Fibroblast of mammary gland (primary cell): ENCODE measurements at places on chromosomes 11 and 22.
A peak's percentile ranks its signal among the peaks of the same experiment; 100 is the strongest.

DNA sequence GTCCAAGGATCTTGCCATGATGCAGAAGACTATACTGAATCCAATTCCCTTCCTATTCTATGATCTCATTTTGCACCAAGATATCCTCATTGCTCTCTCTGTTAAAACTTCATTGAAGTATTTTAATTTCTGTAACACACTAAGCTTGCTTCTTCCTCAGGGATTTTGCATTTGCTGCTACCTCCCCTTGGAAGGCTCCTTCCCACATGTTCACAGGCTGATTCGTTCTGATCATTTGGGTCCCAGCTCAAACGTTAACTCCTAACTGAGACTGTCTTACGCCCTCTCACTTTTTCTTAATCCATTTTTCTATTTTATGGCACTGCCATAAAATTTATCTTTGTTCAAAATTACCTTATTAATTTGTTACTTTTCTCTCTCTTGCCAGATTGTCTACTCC lies 713.0 kb upstream of the LRRC4C start:
- no peak for DNase-seq

- DNase-seq: peak; percentile 78
Measured at GRCh38 chr22:36194971-36195370, 6.6 kb downstream of the APOL4 start.

DNA sequence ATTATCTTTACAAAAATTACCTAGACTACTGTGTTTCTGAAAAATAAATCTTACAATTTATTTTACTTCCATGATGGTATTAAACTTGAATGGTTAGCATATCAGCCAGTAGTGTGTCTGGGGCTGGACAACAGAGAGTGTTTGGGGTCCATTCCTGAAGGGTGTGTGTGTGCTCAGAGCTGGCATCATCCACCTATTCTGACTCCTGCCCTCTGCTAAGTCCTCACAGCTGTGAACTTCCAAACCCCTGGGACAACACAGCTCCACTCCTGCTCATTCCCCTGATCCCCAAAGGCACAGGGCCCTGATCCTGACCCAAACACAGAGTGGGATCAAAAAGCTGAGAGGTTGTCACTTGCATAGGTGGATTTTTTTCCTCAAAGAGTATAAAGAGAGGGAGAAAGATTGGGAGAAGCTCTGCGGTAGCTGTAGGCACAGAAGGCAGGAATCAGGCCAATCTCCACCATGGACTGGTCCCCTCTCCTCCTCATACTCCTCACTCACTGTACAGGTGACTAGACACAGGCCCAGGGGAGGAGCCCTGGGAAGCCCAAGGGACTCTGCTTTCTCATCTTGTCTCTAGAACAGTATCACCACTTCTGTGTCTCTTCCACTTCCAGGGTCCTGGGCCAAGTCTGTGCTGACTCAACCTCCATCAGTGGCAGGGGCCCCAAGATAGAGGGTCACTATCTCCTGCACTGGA lies 55.7 kb upstream of the TOP3B start:
- DNase-seq: no peak

DNA sequence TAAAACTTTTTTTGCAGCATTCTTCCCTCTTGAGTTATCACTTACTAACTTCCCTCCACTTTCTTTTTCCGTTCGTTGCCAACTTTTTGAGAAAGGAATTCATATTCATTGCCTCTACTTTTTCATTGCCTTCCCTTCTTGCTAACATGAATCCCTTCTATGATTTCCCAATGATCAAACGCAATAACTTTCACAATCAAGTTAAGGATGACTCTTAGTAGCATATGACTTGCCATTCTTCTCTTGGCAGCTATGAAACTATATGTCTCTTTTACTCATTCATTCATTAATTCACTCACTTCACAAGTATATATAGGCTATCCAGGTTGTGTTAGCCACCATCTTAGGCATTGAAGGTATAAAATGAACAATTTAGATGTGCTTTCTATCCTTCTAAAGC lies 16.6 kb upstream of the ARHGAP20 start:
- peak; percentile 84 for DNase-seq

DNA sequence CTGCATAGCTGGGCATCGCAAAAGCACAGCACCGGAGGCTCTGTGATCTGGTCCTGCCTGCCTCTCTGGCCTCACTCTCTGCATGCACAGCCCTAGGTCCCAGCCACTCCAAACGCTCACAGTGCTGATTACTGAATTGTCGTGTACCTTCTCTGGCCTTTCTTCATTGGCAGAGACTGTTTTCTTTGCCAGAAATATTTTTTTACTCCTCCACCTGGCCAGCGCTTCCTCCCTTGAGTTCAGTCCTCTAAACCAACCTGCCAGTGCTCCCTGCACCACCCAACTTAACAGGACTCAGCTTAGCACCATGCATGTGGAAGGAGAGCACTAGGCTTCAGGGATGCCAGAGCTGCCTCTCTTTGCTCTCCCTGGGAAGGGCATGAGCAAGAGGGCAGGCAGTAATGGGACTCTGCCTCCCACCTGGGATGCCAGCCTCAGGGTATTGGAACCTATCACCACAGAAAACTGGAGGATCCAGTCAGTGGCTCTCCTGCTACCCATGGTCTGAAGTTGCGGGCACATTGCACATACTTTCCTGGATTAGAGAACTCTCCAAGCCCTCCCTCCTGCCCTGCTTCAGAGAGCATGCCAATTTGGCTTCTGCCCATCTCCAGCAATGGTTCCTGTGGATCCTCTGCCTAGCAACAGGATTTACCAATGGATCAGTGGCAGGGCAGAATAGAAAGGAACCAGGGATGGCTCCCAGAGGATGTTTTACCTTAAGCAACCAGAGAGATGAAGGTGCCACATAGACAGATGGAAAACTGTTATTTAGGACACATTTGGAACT lies 37.0 kb upstream of the GNAZ start:
- DNase-seq: no peak

GRCh38 chr11:43515090-43515489 lies 156.4 kb downstream of the TTC17 start:
- DNase-seq: no peak

DNA sequence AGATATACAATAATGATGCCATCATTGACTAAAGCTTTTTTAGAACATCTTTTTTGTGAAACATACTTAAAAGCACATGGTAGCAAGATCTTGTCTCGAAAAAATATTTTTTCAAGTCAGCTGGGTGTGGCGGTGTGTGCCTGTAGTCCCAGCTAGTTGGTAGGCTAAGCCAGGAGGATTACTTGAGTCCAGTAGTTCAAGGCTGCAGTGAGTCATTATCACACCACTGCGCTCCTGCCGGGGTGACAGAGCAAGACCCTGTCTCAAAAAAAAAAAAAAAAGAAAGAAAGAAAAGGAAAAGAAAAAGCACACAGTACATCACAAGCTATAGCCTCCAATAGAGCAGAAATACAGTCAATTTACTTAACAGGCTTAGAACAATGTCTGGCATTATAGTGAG lies 37.0 kb downstream of the ENTHD1 start:
- no peak for DNase-seq

- no peak for DNase-seq
Measured at GRCh38 chr11:72627594-72628281, 46.5 kb downstream of the PDE2A start.

GRCh38 chr11:1471736-1472135 lies 14.8 kb downstream of the MOB2 start:
- no peak for DNase-seq

- DNase-seq: no peak
Measured at GRCh38 chr11:99535819-99536218, 515.1 kb downstream of the CNTN5 start.

- DNase-seq: no peak
Measured at GRCh38 chr22:46139895-46140350, 10.4 kb upstream of the PPARA start.

GRCh38 chr11:45930031-45930794 lies 7.8 kb downstream of the LARGE2 start:
- no peak for DNase-seq

- peak; percentile 37 for DNase-seq
Measured at GRCh38 chr11:104134745-104135144, 29.2 kb downstream of the PDGFD start.

DNA sequence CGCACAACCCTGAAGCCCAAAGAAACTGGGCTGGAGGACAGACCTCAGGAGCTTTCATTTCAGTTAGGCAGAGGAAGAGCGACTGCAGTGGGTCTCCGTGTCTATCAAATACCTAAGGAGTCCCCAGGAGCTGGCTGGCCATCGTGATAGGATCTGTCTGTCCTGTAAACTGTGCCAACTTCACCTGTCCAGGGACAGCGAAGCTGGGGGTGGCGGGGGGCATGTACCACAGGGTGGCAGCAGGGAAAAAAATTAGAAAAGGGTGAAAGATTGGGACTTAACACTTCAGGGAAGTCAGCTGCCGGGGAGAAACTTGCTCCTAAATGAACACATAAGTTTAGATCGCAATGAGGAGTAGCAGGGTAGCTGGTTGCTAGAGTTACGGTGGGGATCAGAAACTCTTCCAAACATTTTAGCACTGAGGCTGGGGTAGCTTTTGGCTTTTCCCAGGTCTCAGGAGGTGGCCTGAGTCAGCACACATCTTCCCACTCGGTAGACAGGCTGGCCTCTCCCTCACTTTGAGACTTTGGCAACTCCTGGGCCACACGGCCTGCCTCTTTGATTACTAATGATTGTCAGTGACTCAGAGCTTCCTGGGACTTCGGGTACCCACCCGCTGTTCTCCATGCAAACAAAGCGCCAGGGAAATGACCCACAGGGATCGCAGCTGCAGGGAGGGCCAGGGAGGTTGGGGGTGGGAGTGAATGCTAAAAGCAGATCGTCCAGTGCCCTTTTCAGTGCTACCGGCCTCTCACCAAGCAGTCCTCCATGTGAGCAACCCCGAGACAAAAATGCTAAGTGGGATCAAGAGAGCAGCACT lies 2.9 kb upstream of the MTFP1 start:
- peak; percentile 98 for DNase-seq

DNA sequence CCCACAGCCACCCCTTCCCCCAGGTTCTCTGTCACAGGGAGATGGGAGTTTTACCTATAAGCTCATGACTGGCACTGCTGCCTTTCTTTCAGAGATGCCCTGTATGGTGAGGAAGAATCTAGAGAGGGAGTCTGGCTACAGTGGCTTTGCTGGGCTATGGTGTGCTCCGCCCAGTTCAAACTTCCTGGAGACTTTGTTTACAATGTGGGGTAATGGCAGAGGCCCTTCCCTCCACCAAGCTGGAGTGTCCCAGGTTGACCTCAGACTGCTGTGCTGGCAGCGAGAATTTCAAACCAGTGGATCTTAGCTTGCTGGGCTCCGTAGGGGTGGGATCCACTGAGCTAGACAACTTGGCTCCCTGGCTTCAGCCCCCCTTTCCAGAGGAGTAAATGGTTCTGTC lies 143.5 kb downstream of the MSANTD4 start:
- no peak for DNase-seq
